Stimulated activated CD4-positive, alpha-beta T cell treated with anti-CD3 and anti-CD28 coated beads, Interleukin-2, amount 100 ng/mL, for 24 hours (primary cell): ENCODE measurements at places on chromosomes 3 and 15.

DNA sequence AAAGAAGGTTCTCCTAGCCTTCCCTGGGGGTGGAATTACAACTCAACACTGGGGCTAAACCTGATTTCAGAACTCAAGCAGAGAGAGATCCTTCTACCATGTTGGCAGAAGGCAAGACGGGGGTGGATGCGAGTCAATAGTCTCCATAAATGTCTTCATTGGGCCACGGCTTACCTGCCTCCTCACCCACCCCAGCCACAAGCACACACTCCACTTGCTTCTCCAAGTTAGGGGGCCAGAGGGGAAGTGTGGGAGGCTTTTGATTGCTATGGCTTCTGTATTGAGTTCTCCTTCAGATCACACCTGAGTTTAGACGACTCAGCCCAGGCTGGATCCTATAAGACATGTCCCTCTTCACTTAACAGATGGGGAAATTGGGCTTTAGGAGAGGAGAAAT, 178.9 kb downstream of the UACA start:
- DNase-seq, result no peak

- no peak for DNase-seq
These were observed 51.5 kb downstream of the GABRB3 start for GRCh38 chr15:26721232-26721967.

- no peak for DNase-seq
These were observed 23.3 kb downstream of the LRRC2 start for GRCh38 chr3:46542801-46543201.

DNA sequence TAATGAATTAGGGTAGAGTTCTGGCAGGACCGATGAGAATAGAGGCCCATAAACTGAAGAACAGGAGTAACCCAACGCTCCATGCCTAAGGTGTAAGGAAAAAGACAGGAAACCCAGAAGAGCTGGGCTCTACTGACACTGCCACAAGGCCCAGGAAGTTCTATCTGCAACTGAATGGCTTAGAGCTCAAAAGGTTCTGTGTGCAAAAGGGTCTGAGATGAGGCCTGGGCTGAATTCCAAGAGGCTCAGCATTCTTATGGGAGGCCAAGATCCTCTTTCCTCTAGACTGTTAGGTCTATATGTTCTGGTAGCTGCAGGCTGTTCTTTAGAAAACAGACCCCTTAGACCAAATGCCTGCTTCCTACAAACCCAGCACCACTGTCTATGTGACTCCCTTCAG, 30.5 kb upstream of the PRSS50 start:
- no peak for DNase-seq

DNA sequence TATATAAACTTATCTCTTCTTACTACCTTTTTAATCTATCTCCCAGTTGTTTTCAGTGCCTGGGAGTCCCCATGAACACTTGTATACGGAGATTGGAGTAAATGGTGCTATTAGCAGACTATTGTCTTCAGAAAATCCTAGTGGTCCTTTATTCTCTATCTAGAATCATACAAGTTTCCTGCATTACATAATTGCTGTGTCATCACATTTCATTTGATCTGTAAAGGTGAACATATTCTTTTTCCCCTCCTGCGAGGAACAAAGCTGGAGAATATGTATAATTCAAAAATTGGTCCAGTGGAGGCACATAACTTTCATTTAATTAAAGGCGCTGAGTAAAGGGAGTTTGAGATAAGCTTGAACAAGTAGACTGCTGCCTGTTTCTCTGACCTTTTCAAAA, 324.8 kb downstream of the FEZF2 start:
- DNase-seq, result no peak

DNA sequence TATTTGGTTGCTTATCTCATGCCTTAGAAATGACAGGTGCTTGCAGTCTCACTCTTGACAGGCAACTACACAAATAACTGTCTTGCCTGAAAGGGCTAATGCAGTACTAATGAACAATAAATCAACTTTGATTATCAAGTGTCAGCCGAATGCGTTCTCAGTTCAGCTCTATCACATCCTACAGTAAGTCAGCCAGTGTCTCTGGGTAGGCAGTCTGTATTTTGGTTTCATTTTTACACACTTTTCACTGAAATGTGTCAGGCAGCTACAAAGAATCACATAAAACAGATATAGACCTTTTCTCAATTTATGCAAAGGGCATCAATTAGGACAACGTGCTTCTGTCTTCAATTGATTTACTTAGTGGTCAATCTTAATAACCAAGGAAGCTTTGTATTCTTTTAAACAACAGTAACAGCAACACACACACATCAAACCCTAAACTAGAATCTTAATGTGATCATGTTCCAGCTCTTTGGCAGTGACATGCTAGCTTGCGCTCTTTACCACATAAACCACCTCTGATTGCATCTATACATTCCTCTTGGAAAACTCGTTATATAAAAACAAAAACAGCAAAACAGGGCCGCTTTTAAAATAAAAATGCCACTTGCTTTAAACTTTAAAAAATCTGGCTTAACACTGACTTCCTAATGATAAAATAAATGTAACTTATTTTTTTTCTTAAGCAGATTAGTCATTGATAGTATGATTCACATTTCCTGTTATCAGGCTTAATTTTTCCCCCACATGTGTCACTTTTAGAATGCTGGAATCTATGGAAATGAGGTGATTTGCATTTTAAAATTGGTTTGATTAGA, 520.4 kb downstream of the FOXP1 start:
- no peak for DNase-seq

- no peak for DNase-seq
These were observed 33.4 kb downstream of the OSBPL10 start for GRCh38 chr3:31947671-31948091.

GRCh38 chr3:69815970-69816369, 76.7 kb downstream of the MITF start:
- DNase-seq, result no peak

DNA sequence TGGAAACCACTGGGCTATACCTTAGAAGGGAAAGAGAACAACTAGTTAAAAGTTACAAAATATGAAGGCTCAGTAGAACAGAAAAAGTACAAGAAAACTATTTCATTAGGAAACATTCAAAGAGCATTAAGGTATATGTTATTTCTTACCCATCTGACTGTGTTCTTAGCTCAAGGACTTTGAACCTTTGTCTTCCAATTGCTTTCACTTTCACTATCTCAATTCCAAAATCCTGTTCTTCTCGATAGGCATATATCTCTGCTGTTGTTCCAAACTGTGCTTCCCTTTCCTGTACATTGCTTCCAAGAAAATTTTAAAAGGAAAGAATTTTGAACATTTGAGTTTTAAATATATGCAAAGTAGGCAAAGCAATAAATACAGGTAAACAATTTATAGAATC, 6.9 kb downstream of the CRBN start:
- no peak for DNase-seq

DNA sequence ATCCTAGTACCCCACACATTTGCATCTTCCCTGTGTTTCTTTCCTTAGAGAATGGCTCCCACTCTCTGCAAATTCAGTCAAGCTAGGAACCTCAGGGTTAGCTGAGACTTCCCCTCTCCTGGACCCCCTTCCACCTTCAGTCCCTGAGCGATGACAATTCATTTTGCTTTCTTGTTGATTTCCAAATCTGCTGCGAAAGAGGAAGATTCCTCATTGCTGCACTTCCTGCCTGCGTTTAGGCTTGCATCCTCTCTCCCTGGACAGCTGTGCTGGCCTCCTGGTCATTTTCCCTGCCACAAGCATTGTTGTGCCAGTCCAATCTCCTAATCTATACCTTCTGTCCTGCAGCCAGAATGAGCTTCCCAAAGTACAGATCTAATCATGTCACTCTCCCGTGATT, 12.3 kb upstream of the DGKG start:
- no peak for DNase-seq

DNA sequence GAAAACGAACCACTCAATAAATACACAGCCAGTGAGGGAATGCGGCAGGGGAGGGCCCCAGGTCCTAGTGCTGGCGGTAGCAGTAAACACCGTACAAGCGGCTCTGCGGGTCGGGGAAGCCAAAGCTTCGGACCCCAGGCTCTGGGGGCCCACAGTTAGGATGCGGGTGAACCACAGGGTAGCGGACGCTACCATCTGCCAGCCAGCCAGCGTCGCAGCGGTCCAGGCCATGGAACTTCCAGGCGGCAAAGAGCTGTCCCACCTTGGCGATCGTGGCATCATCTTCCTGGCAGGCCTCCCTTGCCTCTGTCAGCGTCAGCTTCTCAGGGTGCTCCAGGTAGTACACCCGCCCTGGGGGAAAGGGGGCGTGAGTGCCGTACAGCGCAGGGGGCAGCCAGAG, 17.4 kb downstream of the HAPLN3 start:
- no peak for DNase-seq

GRCh38 chr3:124671106-124671505, 59.1 kb upstream of the UMPS start:
- DNase-seq, result no peak

- DNase-seq, result no peak
These were observed 132.1 kb downstream of the WDR76 start for GRCh38 chr15:43958861-43959330.
